ENCODE measurements at places on chromosomes 6 and 20. TPM values are rescaled to one million over a fixed set of nuclear protein-coding genes. Genes with fewer than 3 reads are reported as not detected.

GRCh38 chr20:6115221-6115895 lies 7.5 kb downstream of the FERMT1 start:
- DNase-seq: no peak

- DNase-seq: no peak
Observed at GRCh38 chr6:169112483-169113320, 140.9 kb downstream of the THBS2 start.

DNA sequence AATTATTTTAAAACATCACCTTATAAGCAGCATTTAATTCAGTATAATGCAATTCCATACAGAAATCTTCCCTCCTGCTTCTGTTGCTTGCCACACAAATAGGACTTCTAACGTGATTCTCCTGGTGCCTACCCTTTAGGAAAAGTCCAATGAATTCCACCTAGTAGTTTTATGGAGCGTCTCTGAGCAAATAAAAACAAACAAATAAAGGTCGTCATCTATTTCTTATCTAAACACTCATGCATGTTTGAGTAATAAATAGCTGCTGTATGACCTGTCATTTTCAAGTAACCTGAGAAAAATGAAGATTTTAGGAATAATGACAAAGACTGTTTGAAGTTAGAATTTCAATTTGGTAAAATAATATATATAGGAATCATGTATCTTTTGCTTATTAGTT lies 102.7 kb downstream of the BMP5 start:
- DNase-seq: no peak

The NT5E gene
- total RNA-seq: 29.4 TPM

Measured in myocyte (in vitro differentiated cells).